ENCODE measurements at places on chromosomes 6 and 20. TPM values are rescaled to one million over a fixed set of nuclear protein-coding genes. Genes with fewer than 3 reads are reported as not detected.

- no peak for DNase-seq
Measured at GRCh38 chr6:64083261-64083660, 447.7 kb downstream of the PHF3 start.

- no peak for DNase-seq
Measured at GRCh38 chr6:134296762-134297161, 21.1 kb downstream of the SGK1 start.

GRCh38 chr20:5885866-5886265, 64.5 kb downstream of the TRMT6 start:
- DNase-seq = no peak

- DNase-seq = no peak
Measured at GRCh38 chr6:57180596-57180995, 8.5 kb downstream of the BAG2 start.

DNA sequence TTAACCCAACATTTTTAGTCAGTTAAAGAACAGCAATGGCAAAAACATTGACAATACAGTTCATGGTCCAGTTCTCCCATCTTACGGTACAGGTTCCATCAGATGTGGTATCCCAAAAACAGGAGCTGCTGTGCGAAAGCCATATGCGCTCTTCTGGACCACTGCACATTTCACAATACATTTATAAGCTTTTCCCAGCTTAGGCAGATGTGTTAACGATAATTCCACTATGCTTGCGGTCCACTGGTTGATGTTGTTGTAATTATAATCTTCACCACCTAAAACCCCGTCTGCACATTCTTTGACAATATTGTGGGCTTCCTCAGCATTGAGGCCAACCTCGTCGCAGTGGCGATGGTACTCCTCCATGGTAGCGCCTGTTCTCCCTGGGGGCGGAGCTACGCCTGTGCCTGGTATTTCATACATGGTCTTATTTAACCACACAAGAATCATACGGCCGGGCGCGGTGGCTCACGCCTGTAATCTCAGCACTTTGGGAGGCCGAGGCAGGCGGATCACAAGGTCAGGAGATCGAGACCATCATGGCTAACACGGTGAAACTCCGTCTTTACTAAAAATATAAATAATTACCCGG, 52.0 kb downstream of the BFSP1 start:
- DNase-seq = no peak

GRCh38 chr6:37882724-37883413, 63.3 kb downstream of the ZFAND3 start:
- DNase-seq = no peak

- DNase-seq = no peak
Measured at GRCh38 chr6:52931351-52931750, 21.9 kb upstream of the GSTA3 start.

DNA sequence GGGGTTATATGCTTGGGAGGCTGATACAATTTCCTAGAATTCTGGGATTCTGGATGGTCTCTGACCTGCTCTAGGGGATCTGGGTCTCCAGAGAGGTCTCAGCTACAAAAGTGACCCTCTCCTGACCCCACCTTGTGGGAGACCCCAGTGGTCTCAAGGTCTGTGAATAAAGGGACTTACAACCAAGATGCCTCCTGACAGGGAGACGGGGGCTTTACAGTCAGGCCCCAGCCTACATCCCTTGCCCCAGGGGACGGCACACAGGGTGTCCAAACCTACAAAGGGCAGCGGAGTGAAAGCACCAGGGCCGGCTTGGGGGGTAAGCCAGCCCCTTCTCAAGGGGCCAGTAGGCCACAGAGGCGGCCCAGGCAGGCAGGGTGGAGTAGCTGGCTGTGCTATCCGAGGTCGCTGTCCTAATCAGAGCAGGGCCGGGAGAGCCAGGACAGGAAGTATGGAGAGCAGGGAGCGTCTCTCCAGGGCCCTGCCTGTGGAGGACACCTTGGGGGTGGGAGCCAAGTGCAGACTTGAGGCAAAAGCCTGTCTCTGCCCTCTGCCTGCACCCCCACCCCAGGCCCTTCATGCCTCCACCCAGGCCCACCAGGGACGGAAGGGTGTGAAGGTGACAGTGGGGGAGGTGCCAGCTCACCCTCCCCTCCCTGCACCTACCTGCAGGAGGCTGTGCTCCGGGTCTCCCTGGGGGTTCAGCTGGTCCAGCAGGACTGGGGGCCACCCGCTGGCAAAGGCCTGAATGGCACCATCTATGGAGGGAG, 3.5 kb downstream of the GFRA4 start:
- DNase-seq = peak; percentile 24

DNA sequence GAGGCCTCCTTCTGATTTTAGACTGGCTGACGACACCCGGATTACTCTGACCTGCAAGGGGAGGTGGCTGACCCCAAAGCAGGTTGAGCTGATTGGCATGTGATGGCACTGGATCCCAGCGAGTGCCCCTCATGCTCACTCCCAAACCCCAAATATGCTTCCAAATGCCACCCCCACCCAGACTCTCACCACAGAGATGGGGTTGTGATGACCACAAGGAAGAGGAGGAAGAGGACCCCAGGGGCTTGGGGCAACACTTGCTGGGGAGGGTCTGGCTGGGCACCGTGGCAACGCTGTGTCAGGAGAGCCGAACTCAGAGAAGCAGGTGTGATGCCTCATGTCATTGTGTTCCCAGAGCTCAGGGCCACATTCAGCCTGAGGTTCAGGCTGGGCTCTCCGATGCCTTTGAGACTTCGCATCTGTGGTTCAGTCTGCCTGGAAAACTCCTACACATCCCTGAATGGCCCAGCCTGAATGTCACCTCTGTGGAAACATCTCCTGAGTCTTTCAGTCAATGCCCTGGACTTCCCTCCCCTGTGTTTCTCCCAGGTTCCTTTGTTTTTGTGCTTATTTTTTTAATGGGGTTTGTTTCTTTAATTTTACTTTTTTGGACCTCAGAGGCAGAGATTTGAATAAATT, 169.1 kb upstream of the PMEPA1 start:
- DNase-seq = no peak

- DNase-seq = no peak
Measured at GRCh38 chr6:134875367-134875766, 74.5 kb downstream of the ALDH8A1 start.

LINC00237 gene
- polyA plus RNA-seq = not detected

TUBB1 gene
- polyA plus RNA-seq = 0.17 TPM

CD83 gene
- 7.3 TPM for polyA plus RNA-seq

TMEM74B gene
- 0.72 TPM for polyA plus RNA-seq
